Left renal pelvis (tissue), 4 donors: ENCODE measurements at places on chromosomes 12 and 14.

- no peak for DNase-seq
These were observed 16.7 kb upstream of the MAP1LC3B2 start for GRCh38 chr12:116542345-116542956.

DNA sequence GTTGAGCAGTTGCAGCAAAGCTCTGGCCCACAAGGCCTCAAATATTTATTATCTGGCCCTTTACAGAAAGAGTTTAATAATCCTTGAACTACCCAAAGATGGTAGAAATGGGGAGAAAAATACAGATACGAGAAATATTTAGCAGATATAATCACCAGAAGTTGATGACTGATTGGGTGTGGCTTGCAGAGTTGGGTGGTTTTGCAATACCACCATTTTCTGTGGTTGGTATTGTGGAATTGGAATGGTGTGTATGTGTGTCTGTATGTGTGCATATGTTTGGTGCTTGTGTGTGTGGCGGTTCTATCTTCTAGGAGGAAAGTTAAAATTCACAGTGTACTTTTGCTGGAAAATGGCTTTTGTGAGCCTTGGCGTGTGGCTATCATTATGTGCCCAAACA is 85.4 kb upstream of the MANSC4 start:
- no peak for DNase-seq

GRCh38 chr12:52857500-52857899 is 8.7 kb upstream of the KRT78 start:
- no peak for DNase-seq

- DNase-seq = no peak
These were observed 5.2 kb downstream of the MMP17 start for GRCh38 chr12:131833288-131833895.

DNA sequence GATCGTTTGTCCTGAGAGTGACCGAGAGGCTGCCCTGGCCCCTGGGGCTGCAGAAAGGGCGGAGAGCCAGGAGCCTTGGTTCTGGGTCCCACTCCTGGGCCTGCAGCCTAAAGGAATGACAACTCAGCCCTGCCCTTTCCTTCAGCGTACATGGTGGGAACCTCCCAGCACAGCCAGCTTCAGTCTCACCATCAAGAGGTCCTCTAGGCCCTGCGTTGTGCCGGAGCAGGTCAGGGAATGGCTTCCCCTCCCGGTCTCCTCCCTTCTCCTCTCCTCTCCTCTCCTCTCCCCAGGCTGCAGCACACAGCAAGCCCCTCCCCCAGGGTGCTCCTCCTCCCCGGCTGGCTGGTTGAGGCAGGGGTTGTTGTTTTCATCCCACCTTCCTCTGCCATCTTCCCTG is 44.6 kb upstream of the TUNAR start:
- no peak for DNase-seq

GRCh38 chr12:74499192-74499591 is 38.4 kb upstream of the ATXN7L3B start:
- DNase-seq = no peak
